ENCODE measurements at places on chromosomes 16 and 17. TPM values are rescaled to one million over a fixed set of nuclear protein-coding genes. Genes with fewer than 3 reads are reported as not detected.

The CDH16 gene
- polyA plus RNA-seq: not detected

The BAIAP3 gene
- polyA plus RNA-seq: 1.3 TPM

The SPIRE2 gene
- polyA plus RNA-seq: not detected

The HS3ST3A1 gene
- polyA plus RNA-seq: not detected

The TBC1D3I gene
- polyA plus RNA-seq: 0.36 TPM

The RAB11FIP4 gene
- polyA plus RNA-seq: 21.0 TPM

The TLCD3A gene
- 0.47 TPM for polyA plus RNA-seq

The WFDC1 gene
- not detected for polyA plus RNA-seq

The KRT10 gene
- 203 TPM for polyA plus RNA-seq

The WNT3 gene
- not detected for polyA plus RNA-seq

The KRTAP4-4 gene
- polyA plus RNA-seq: not detected

The MT4 gene
- not detected for polyA plus RNA-seq

The KRTAP17-1 gene
- not detected for polyA plus RNA-seq

The NOS2 gene
- polyA plus RNA-seq: not detected

The KCNJ18 gene
- polyA plus RNA-seq: not detected

The KRTAP4-9 gene
- not detected for polyA plus RNA-seq

The HP gene
- polyA plus RNA-seq: not detected

The CLDN9 gene
- polyA plus RNA-seq: not detected

The GUCY2D gene
- polyA plus RNA-seq: not detected

The PLLP gene
- 0.51 TPM for polyA plus RNA-seq

The PCGF2 gene
- not detected for polyA plus RNA-seq

The TERB1 gene
- polyA plus RNA-seq: not detected

The SUMO2 gene
- 340 TPM for polyA plus RNA-seq

The CENPX gene
- polyA plus RNA-seq: 77.6 TPM

The KCNH6 gene
- polyA plus RNA-seq: not detected

The MYO15A gene
- 1.3 TPM for polyA plus RNA-seq

The NXPH3 gene
- not detected for polyA plus RNA-seq

The HOXB4 gene
- polyA plus RNA-seq: 0.07 TPM

The CCL7 gene
- not detected for polyA plus RNA-seq

The USP22 gene
- 50.9 TPM for polyA plus RNA-seq

The SLC2A4 gene
- polyA plus RNA-seq: not detected

The SLC16A6 gene
- 0.62 TPM for polyA plus RNA-seq

The C16orf74 gene
- polyA plus RNA-seq: 106 TPM

The C1QTNF8 gene
- polyA plus RNA-seq: not detected

The CMTM1 gene
- polyA plus RNA-seq: not detected

The SGSM2 gene
- polyA plus RNA-seq: 2.8 TPM
